ENCODE measurements at places on chromosomes 3 and 15. TPM values are rescaled to one million over a fixed set of nuclear protein-coding genes. Genes with fewer than 3 reads are reported as not detected.

The CPNE4 gene
- not detected for total RNA-seq

The UROC1 gene
- not detected for total RNA-seq

The TMCO5A gene
- not detected for total RNA-seq

The CLDN1 gene
- 2.6 TPM for total RNA-seq

The GRK7 gene
- total RNA-seq, result not detected

The RHCG gene
- not detected for total RNA-seq

The SNTN gene
- not detected for total RNA-seq

The SAXO2 gene
- 0.66 TPM for total RNA-seq

The PLA2G4D gene
- total RNA-seq, result not detected

The TRPC1 gene
- 56.5 TPM for total RNA-seq

The P2RY1 gene
- total RNA-seq, result 7.6 TPM

The GUCA1C gene
- not detected for total RNA-seq

The CAMK1 gene
- total RNA-seq, result 55.2 TPM

DNA sequence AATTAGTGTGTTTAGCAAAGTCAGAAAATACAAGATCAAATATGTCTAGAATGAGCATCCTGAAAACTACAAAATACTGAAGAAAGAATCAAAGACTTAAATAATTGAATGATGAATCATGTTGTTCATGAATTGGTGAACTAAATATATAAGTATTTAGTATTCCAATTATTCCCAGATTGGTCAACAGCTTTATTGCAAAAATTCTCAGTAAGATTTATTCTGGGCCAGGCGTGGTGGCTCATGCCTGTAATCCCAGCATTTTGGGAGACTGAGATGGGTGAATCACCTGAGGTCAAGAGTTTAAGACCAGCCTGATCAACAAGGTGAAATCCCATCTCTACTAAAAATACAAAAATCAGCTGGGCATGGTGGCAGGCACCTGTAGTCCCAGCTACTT lies 250.0 kb upstream of the NECTIN3 start:
- no peak for DNase-seq

DNA sequence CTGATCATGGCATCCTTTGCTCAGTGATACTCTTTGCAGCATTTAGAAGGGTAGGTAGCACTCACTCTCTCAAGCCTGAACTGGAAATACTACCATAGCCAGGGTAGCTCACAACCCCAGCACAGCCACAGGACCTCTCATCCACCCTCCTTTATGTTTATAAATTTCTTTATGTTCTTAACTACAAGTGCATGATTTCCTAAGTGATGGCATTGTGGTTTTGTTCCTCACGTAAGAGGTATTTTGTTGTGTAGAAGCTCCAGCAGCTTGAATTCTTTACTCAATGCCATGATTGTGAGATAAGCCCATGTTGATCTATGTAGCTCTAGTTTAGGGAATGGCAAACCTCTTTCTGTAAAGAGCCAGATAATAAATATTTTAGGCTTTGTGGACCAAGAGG lies 7.9 kb upstream of the RTP3 start:
- peak; percentile 64 for DNase-seq

GRCh38 chr3:42572278-42572677 lies 9.5 kb downstream of the SEC22C start:
- peak; percentile 28 for DNase-seq

DNA sequence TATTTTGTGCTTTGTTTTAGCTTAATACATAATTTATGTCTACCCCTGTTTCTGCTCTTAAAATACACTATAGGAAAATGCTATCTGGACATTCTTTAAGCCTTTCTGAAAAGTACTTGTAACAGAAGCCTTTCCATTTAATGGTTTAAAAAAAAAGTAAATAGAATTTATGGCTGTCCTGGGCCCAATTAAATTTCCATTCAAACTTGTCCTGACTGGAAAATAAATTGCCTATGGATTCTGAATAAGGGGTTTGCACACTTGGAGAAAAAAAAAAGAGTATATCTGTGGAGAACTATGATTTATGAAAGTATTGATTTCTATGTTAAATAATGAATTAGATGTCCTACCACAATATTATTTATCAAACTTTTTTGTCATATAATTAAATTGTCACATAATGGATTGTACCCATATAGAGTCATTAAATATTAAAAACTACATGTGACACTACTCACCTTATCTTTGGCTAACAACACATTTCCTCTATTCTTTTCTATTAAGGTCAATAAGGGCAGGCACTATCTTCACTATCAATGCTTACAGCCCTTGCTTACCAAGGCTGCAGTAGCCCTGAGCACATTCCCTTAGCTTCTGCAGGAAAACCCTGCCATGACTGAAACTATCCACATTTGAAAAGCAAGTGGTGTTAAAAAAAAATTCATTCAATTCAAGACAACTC lies 396.1 kb upstream of the ROBO2 start:
- no peak for DNase-seq

GRCh38 chr3:128155616-128156360 lies 2.5 kb downstream of the EEFSEC start:
- no peak for DNase-seq

DNA sequence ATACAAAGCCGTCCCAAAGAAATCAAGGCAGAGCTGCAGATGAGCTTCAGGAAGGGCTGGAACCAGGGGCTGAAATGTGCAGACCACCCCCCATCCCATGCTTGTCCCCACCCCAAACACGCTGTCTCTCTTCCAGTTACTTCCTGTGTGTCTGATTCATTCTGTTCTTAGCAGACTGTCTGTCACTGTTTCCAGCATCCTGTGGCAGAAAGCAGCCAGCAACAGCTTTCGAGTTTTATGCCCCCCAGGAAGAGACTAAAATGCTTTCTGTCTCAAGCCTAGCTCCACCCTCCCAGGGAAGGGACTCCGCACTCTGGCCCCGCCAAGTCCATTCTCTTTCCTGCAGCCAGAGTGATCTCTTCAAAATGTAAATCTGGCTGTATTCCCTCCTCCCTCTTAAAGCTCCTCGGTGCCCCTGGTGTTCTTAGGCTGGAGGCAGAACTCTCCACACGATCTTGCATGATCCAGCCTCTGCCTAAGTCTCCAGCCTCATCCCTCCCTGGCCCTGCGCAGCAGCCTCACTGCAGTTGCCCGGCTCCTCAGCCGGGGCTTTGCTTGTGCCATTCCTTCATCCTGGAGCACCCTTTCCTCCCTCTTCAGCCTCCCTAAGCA lies 41.5 kb downstream of the HRH1 start:
- peak; percentile 79 for DNase-seq

- no peak for DNase-seq
These were observed 22.1 kb upstream of the CDIN1 start for GRCh38 chr15:36557364-36557763.

- DNase-seq, result peak; percentile 31
These were observed 50.8 kb upstream of the XRN1 start for GRCh38 chr3:142498397-142499180.

DNA sequence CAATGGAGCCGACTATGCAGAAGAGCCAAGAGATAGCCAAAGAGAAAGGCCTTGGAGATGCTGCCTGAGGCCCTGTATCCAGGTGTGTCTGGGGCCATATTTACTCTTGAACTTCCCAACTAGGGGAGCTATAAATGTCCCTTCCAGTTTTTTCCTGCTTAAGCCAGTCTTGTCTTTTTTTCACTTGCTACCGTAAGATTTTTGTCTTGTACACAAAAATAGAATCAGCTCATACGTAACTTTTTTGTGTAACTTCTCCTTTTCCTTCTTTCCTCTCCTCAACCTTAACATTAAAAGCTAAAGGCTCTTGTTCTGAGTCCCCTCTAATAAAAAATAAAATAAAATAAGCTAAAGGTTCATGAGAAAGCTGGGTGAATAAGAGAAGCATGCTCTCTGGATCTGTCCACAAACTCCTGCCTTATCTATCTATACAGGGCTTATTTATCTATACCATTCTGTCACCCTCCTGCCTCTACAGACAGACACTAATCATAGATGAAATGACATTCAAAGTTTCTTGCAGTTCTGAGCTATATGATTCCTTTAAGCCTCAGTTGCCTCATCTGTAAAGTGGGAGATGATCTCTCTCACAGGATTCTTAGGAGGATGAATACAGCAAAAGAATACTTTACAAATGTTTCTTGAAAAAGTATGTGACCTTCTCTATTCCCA lies 4.6 kb downstream of the SUMF1 start:
- no peak for DNase-seq

- DNase-seq, result no peak
These were observed 15.4 kb downstream of the WNT5A start for GRCh38 chr3:55471522-55472280.

DNA sequence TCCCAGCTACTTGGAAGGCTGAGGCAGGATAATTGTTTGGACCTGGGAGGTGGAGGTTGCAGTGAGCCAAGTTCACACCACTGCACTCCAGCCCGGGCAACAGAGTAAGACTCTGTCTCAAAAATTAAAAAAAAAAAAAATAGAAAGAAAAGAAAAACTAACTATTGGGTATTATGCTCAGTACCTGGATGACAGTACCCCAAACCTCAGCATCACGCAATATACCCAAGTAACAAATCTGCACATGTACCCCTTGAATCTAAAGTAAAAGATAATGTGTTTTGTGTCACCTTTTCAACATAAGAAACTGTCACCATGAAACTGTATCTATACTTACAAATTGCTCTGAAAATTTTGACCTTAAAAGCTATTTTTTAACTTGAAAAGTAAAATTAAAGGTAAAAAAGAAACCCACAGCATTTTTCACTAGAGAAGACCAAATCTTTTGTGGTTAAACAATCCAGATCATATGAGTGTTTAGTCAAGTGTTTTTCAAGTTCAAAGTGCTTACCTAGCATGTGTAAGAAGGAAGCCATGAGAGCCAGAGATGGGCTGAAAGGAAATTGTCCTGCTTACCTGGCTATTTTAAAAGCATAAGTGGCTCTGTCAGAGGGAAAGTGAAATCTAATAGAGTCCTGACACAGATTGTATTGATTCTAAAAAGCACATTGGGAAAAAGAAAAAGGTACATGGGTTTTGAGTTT lies 50.5 kb downstream of the MYO1E start:
- no peak for DNase-seq

DNA sequence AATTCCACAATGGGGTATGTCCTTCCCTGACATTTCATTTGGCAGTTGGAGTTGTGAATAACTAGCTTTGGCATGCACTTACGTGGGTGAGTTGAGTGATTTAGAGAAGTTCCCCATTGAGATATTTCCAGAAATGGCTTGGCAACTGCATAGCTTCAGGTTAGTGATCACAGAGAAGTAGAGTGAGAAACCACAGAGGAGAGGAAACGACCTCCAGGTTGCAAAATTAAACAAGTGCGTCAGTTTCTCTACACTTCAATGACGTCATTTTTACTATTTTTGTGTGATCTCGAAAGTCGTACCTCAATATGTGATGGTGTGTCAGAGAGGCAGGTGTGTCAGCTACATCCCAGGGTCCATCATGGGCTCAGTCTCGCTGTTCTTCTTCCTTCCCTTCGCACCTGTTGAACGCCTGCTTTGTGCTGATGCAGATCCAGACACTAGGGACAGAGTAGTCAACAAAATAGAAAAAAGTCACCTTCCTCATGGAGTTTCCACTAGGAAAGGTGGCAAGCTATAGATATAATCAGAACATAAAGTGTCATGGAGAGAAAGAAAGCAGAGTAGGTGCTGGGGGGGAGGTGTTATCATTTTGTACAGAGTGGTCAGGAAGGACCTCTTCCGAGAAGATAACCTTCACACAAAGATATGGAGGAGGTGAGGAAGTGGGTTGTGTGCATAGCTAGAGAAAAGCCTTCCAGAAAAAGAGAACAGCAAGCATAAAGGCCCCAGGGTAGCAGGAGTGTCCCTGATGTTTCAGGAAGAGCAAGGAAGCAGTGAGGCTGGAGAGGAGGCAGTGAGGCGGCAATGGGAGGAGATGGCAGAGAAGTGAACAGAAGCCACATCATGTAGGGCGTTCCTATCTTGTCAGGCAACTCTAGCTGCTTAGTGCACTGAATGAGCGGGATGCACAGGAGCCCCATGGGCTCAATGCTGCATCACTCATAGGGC lies 75.6 kb downstream of the MCTP2 start:
- DNase-seq, result no peak

GRCh38 chr3:68056556-68056955 lies 402.1 kb upstream of the SUCLG2 start:
- DNase-seq, result no peak

DNA sequence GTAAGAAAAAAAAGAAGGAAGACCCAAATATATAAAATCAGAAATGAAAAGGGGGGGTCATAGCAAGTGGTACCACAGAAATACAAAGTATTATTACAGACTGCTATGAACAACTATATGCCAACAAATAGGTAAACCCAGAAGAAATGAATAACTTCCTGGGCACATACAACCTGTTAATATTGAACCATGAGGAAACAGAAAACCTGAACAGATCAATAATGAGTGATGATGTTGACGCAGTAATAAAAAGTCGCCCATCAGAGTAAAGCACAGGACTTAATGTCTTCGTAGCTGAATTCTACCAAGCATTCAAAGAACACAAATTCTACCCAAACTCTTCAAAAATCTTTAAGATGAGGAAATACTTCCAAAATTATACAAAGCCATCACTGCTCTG lies 921.6 kb upstream of the SEMA6D start:
- no peak for DNase-seq

- DNase-seq, result peak; percentile 69
These were observed 457.5 kb upstream of the ALCAM start for GRCh38 chr3:104909198-104909597.

- no peak for DNase-seq
These were observed 33.0 kb upstream of the ANKDD1A start for GRCh38 chr15:64878705-64879104.

GRCh38 chr3:63921741-63922482 lies 9.7 kb upstream of the SCAANT1 start:
- DNase-seq, result no peak

DNA sequence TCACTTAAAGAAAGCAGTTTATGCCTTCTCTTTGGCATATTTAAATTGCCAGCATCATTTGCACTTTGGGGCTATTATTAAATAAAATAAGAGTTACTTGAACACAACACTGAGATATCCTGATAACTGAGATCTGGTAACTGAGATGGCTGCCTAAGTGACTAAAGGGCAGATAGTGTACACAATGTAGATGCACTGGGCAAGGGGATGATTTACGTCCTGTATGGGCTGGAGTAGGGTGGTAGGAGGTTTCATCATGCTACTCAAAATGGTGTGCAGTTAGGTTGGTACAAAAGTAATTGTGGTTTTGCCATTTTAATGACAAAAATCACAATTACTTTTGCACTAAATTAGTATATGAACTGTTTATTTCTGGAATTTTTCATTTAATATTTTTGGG lies 196.1 kb downstream of the UBE2E2 start:
- DNase-seq, result no peak

DNA sequence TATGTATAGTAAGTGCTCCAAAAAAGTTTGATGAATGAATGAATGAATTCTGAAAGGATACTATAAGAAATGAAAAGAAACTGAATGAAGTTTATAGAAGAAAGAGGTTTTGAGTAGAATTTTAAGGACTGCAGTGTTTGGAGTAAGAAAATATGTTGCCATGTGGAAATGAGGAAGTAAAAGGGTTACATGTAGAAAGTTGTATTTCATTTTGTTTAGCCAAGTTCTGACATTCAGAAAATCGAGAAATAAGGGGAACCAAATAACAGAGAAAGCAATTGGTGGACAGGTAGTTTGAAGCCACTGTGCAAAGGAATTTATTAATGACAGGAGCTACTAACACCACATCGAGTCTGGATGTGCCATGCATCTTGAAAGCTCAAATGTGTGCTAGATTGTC lies 200.7 kb downstream of the SATB1 start:
- DNase-seq, result no peak

- DNase-seq, result no peak
These were observed 128.0 kb downstream of the BBX start for GRCh38 chr3:107650788-107651187.

- no peak for DNase-seq
These were observed 121.4 kb upstream of the RARB start for GRCh38 chr3:25306705-25307104.

- DNase-seq, result no peak
These were observed 20.8 kb upstream of the TNIK start for GRCh38 chr3:171481011-171481410.
